Stimulated activated CD4-positive, alpha-beta T cell treated with anti-CD3 and anti-CD28 coated beads, Interleukin-12 subunit alpha, Interleukin-12 subunit beta, amount 100 ng/mL, for 4 hours (primary cell): ENCODE measurements at places on chromosomes 11 and 22.

DNA sequence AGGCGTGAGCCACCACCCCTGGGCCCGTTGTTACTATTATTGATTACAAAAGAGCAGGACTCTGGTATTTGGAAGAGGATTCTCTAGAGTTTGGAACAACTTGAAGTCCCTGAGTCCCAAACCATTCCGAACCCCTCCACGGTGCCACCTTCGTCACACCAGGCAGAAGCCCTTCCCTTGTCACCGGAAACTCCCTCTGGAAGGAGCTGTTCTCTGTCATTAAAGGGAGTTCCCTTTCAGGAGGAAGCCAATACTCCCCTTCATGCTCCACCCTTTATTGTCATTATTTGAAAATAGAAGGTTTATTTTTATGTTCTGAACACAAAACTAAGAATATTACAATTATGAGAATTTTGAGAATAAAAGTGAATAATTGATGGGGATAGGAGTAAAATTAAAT lies 5.1 kb upstream of the C11orf24 start:
- no peak for DNase-seq

DNA sequence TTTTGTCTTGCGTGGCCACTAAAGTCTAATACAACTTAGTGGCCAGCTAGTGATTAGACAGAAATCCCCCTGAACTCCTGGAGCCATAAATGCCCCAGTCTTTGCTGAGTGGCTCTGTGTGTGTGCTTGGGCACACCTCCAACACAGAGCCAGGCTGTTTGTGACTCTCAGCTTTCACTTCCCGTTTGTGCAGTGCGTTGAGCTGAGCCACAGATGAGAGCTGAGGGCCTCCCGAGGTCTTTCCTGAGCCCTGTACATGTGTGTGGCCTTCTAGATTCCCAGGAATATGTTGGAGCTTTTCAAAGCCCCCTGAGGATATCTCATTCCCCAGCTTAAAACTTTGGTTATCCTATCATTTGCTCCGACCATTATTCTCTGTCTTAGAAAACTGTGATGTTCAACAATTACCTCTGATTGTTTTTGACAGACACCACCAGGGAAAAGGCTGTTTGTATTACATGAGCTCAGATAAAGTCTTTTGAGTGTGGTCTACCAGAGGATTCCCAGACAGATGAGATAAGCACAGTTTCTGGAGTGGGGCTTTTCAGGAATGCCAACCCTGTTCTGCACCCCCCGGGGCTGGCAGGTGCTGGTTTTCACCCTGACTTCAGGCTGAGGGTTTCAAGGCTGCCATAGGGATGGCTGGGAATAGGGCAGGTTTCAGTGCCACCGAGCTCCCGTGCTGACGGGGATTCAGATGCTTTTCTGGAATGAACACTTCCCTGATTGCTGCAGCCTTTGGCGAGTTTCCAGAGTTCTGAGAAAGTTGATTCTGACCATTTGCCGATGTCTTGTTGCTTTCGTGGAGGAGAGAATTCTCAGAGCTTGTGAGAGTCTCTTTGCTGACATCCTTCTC lies 23.8 kb downstream of the IGHMBP2 start:
- no peak for DNase-seq

- no peak for DNase-seq
Observed at GRCh38 chr11:67628710-67629385, 889 bp downstream of the NUDT8 start.

GRCh38 chr22:39952347-39952746 lies 7.8 kb upstream of the TMA7B start:
- no peak for DNase-seq

- no peak for DNase-seq
Observed at GRCh38 chr11:110069158-110069737, 23.9 kb upstream of the ZC3H12C start.

DNA sequence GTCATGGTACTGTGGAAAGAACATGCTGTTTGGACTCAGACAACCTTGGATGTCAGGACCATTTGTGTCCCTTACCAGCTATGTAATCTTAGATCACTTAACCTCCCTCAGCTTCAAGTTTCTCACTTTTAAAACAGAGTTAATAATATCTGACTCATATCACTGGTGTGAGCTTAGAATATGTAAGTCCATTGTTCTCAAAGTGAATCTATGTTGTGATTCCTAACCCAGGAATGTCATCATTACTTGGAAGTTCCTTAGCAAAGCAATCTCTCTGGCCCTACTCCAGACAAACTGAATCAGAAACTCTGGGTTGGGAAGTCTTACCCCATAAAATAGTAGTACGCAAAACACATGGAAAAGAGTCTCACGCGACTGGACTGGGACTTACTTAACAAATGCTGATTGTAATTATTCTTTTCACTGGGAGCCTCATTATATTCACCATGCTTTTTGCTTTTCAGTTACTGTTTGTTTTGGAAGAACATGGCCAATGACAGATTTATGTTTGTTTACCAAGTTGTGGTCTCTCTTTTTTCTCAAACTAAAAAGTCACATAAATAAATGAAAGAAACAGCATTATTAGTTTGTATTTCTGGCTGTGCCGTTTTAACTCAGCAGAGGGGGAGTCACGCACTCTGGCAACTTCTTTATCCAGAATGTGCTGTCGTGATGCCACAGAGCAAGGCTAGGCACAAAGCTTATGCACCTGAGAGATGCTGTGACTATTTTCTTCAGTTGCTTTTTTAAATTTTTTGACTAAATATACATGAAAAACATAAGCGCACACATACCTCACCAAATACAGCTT lies 217.7 kb upstream of the CTSC start:
- no peak for DNase-seq

DNA sequence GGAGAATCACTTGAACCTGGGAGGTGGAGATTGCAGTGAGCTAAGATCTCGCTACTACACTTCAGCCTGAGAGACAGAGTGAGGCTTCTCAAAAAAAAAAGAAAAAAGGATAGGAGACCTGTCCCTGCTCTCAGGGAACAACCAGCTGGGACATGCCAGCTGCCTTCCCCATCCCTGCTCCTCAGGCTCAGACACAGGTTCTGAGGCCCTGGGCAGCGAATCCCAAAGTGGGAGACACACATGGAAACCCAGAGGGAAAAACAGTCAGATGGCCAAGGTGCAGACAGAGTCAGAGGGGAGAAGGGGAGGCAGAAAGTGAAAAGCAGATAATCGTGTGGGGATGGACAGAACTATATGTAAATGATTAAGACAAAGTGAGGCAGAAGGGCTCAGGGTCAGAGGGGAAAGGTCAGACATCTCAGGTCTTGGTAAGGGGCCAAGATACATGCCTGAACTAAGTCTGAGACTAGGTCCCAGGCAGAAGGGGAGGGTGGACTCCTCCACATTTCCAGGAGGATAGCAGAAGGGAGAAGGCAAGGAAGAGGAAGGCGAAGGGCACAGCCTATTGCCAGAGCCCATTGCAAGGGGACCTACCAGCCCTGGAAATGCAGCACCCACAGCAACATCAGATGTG lies 14.2 kb downstream of the STARD10 start:
- no peak for DNase-seq

DNA sequence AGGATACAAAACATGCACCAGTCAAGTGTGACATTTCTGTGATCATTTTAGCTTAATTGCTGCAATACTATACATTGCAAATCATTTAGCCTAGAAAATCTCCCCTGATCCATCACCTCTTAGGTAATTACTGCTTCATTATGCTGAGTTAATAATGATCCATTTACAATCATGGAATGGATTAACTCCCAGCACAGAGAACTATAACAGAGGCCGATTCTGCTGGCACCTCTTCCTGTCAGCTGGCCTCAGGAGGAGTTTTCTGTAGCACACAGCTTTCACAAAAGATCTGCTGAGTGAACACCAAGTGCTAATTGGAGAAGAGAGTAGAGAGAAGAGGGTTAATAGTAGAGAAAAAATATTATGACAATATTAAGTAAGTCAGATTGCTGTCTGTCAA lies 591.8 kb upstream of the KIRREL3 start:
- no peak for DNase-seq

DNA sequence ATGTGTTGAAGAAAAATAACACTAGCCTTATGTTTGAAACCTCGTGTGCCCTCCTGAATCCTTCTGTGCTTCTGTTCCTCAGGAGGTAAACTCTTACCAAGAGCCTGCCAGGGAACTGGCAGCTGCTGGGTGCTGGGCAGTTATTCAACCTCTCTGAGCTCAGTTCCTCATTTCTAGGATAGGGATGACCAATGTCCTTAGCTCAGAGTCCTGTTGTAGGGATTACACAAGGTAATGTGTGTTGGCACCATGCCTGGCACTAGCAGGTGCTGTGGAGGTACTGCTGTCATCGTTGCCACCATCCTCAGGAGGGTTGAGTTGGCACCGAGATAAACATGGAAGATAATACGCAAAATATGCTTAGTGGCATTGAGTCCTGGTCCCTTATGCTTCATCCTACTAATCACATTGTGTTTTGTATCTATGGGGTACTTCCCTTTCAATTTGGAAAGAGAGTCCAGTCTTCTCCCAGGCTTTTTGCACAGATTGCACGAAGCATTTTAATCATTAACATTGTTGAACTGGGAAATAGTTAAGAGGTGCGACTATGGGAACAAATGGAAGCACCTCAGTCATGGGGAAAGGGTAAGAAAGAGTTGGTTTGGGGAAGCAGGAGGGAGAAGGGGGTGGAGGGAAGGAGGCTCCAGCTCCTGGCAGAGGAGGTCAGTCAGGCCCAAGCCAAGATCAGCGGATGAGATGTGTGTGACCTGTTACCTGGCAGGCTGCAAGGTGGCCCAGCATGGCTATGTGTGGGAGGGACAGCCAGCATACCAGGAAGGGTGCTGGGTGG lies 56.7 kb downstream of the CABIN1 start:
- no peak for DNase-seq

- DNase-seq = no peak
Observed at GRCh38 chr11:100632941-100633452, 54.1 kb upstream of the ARHGAP42 start.

GRCh38 chr11:61905067-61905696 lies 12.2 kb downstream of the RAB3IL1 start:
- no peak for DNase-seq

- no peak for DNase-seq
Observed at GRCh38 chr11:707817-708420, 1.9 kb downstream of the EPS8L2 start.

GRCh38 chr22:33105501-33105911 lies 47.3 kb upstream of the SYN3 start:
- DNase-seq = no peak

DNA sequence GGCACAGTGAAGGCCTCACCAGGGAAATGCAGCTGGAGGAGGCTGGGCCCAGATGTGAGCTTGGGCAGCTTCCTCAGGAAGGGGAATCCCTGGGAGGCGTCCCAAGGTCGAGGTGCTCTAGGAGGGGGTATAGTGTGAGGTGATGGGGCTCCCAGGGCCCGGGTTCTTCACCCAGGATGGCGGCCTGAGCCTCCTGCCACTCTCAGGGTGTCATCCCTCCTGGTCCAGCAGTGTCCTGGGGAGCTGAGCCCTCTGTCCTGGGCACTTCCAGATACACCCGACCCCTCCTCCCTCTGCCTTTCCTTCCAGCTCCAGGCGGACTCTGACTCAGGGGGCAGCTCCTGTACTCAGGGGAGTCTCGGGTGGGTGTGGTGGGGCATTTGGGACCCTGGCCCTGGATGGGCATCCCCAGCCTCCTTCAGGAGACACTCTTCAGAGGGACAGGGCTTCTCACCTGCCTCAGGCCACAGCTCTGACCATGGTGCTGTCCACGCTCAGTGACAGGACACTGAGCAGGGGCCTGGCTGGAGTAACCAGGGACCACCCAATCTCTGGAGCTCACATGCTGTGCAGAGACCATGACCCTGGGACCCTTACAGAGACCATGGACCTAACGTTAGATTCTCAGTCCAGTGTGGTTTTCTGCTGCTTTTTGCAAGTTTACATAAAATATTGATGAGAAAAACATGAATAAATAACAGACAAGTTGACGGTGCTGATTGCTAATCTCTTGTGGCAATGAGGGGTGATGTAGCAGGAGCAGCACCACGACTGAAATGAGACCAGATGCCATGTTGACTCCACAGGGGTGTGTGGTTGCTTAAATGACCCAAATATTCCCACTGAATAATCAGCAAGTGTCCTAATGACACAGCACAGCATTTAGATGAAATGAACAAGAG lies 101.9 kb downstream of the GGTLC2 start:
- no peak for DNase-seq

- DNase-seq = no peak
Observed at GRCh38 chr11:77044356-77044755, 10.2 kb downstream of the B3GNT6 start.

DNA sequence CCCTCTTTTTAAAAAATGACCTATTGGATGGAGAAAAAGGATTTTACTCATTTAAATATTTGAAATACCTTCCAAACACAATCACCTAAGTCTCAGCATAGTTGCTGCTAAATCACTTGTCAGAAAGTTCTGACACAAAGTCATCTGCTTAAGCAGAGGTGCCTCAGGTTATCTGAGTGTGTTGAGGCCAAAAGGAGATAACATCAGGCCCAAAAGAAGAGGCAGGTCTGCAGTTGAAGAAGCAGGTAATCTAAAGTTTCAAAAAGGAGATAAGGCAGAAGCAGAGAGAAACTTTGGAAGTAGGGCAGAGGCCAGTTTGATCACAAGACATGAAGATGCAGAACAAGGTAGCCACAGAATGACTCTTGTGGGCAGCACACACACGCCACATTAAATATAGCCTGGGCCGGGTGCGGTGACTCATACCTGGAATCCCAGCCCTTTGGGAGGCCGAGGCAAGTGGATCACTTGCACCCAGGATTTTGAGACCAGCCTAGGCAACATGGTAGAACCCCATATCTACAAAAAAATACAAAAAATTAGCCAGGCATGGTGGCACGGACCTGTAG lies 175.7 kb upstream of the API5 start:
- no peak for DNase-seq

GRCh38 chr11:93303689-93304088 lies 26.9 kb upstream of the DEUP1 start:
- DNase-seq = no peak

- DNase-seq = no peak
Observed at GRCh38 chr11:9332655-9333054, 18.3 kb upstream of the TMEM41B start.

- no peak for DNase-seq
Observed at GRCh38 chr11:62777389-62777788, 6.2 kb downstream of the TAF6L start.

DNA sequence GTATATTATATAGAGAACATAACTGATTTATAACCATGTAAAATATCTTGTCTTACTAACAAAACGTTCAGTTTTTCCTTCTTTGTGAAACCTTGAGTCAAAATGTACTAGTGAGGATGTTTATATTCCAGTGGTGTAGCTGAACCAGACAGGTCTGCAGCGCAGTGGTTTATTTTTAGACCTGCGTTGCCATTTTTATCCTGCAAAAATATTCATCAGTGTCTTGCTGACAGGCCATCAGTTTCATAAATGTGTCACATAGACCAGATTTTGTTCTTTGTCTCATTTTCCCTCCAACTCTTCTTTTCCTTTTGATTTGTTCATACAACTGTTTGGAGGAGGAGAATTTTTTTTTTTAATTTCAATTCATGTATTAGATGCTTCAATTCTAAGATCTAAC lies 43.1 kb downstream of the HSD17B12 start:
- DNase-seq = no peak

DNA sequence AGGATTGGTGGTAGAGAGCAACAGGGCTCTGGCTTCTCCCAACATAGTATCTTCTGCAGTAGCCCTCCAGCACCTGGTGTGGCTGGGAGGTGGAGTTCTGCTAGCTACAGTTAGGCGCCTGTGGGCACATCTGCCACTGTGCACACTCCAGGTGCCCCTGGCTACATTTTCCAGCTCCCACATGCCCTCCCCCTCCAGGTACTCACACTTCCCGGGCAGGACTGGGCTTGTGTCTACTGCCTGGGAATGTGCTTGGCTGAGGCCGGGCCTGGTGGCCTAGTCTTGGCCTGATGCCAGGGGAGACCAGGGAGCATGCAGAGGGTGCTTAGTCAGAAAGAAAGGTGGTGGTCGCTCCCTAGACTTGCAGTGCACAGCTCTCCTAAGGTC lies 15.8 kb downstream of the PHLDB1 start:
- no peak for DNase-seq
